Sciatic nerve (tissue), 2 donors: ENCODE measurements at places on chromosomes 7 and 10. TPM values are rescaled to one million over a fixed set of nuclear protein-coding genes. Genes with fewer than 3 reads are reported as not detected.

Gene CUL2
- 32.5 TPM for total RNA-seq

Gene RSPH10B2
- 0.89 TPM for total RNA-seq

- DNase-seq, result peak; percentile 15
These were observed 130.5 kb upstream of the UNC5B start for GRCh38 chr10:71081912-71082311.

GRCh38 chr7:130669085-130669700 is 645 bp upstream of the COPG2 start:
- no peak for DNase-seq

- DNase-seq, result no peak
These were observed 18.2 kb upstream of the CDH23 start for GRCh38 chr10:71378336-71379117.

- DNase-seq, result no peak
These were observed 44.5 kb upstream of the CAV2 start for GRCh38 chr7:116455009-116455408.

- no peak for DNase-seq
These were observed 14.0 kb upstream of the SLC18A2 start for GRCh38 chr10:117226813-117227451.

GRCh38 chr7:129557686-129558481 is 53.6 kb upstream of the NRF1 start:
- no peak for DNase-seq

GRCh38 chr7:16301291-16301690 is 120.0 kb downstream of the CRPPA start:
- DNase-seq, result no peak

DNA sequence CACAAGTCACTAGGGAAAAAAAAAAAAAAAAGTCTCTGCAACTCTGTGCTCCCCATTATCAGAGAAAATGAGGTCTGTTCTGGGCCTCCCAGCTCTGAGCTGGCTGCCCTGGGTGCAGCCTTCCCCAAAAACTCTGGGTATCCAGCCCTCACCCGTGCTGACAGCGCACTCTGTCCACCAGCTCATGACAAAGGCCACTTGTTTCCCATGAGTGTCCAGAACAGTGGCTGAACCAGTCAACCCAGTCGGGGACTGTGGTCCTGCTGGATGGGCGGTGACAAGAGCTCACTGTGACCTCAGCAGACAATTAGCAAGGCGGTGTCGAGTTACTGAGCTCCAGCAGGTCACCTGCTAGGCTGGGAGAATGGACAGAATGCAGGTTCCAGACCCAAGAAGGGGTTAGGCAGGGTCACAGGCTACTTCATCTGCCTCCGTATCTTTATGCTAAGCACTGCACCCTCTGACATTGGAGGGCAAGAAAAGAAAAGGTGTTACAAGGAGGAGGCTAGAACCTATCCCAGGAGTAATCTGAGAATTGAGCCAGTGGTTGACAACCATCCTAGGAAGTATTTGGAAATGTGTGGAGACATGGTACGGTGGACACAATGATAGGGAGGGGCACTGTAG is 37.2 kb downstream of the DLG5 start:
- no peak for DNase-seq

DNA sequence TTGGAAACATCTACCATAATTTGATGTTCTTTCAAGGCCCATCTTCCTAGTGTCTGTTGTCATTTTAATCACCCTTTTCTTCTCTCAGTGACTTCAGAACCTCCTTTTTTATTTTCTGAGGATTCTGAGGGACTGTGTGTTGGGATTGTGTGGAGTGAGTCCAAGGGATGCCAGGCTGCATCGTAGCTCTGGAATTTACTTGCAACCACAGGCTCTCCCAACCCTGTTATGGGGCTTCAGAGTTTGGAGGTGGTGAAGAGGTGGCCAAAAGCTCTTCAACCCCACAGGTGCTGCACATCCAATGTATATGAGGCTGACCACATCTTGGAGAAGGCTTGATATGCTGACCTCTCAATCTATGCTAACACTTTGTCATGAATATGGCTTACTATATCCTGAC is 79.5 kb upstream of the GPR141 start:
- no peak for DNase-seq

GRCh38 chr7:12907774-12908173 is 220.3 kb downstream of the ARL4A start:
- no peak for DNase-seq
